ENCODE measurements at places on chromosomes 16 and 17. TPM values are rescaled to one million over a fixed set of nuclear protein-coding genes. Genes with fewer than 3 reads are reported as not detected.

GRCh38 chr17:76345377-76345974, 8.2 kb downstream of the PRPSAP1 start:
- DNase-seq, result no peak

DNA sequence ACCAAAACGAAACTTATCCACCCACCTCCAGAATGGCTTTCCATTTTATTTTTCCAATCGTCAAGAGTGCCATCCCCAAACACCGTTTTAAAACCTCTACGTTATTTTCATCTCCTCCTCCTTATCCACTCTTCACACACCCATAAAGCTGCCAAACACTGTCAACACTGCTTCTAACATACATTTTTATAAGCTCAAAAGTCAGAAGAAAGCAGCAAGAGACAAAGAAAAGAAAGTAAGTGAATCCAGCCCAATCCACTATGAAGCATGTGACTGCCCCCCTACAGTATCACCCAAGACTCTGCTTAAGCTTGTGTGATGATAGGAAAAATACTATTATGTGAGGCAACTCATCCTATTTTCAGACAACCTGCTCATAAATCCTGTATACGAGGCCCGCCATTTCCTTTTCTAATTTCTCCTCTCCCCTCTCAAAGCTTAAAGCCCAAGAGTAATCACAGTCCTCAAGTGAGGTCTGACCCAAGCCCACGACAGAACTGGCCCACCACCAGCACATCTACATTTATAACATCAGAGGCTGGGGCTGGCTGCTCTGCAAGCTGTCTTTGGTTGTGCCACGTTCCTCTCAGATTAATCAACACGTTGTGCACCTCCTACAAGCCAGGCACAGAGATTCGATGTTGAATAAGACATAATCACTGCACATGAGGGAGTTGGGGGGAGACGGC, 16.3 kb downstream of the USP31 start:
- DNase-seq, result peak; percentile 52

The ZNF423 gene
- total RNA-seq, result 0.07 TPM

The DPEP3 gene
- total RNA-seq, result not detected

The ASPHD1 gene
- total RNA-seq, result 2.1 TPM

GRCh38 chr17:3798273-3799180, 2.5 kb downstream of the ITGAE start:
- DNase-seq, result no peak

The NPIPB9 gene
- 0.07 TPM for total RNA-seq

- DNase-seq, result no peak
These were observed 46.6 kb upstream of the RPL38 start for GRCh38 chr17:74156878-74157277.

- DNase-seq, result peak; percentile 76
These were observed 10.9 kb downstream of the COPZ2 start for GRCh38 chr17:48026502-48027321.

GRCh38 chr17:30101686-30102390, 14.8 kb upstream of the NSRP1 start:
- no peak for DNase-seq

DNA sequence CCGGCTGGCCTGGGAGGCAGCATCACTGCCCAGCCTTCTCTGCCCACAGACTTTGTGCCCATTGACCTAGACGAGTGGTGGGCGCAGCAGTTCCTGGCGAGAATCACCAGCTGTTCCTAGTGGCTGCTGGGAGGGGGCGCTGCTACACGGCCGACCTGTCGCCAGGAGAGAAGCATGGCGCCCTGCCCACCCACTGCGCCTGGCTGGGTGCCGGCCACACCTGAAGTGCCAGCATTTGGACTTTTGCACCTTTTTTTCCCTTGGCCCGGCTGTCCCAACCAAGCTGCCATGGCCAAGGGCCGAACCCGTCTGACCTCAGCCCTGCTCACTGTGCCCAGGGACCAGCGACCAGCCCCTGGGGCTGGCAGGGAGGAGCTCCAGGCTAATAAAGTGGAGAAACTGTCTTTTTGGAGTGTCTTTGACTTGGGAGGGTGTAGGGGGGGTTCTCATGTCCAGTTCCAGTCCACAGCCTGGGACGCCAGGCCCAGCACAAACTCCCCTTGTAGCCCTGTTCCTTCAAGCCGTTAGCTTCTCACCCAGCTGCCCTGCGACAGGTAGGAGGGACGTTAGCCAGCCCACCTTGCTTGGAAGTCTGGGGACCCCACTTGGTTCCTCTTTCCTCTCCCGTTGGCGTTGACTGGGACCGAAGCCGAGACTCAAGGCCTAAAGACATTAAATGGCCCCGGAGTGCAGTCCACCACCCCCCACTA, 939 bp upstream of the WDR90 start:
- no peak for DNase-seq

The PCTP gene
- 16.5 TPM for total RNA-seq

DNA sequence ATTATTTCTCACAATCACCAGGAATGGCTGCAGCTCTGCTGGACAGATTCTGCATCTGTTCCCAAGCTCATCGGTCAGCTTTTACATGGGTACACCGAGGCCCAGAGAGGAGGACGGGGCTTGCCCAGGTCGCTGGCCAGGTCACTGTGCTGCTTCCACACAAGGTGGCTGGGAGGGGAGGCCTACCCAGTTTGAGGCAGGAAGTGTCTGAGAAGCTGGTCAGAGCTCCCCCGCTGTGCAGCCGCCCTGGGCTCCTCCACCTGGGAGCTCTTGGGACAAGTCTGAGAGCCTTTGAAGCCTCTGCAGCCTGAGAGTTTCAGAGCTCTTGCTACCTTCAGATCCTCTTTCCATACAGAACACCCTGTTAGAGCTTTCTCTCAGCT, 143.3 kb downstream of the CLEC16A start:
- no peak for DNase-seq

GRCh38 chr17:82107341-82107860, 9.4 kb upstream of the FASN start:
- no peak for DNase-seq

DNA sequence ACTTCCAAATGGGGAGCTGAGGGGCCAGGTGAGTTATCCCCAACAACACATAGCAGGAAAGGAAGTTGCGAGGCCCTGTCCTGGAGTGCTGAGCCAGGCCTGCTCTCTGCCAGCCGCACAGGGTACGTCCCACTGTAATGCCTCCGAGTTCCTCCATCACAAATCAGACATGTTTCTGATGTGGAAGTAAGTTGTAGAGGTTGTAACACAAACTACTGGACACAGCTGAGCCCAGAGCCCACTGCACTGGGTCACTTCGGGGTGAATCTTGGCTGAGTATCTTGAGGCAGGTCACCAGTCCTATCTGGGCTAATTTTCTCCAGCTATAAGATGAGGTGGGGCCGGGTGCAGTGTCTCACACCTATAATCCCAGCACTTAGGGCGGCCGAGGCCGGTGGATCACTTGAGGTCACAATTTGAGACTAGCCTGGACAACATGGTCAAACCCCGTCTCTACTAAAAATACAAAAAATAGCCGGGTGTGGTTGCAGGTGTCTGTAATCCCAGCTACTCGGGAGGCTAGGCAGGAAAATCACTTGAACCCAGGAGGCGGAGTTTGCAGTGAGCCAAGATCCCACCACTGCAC, 100.8 kb upstream of the CDH5 start:
- DNase-seq, result no peak

GRCh38 chr16:23801378-23801777, 34.4 kb upstream of the PRKCB start:
- peak; percentile 44 for DNase-seq

DNA sequence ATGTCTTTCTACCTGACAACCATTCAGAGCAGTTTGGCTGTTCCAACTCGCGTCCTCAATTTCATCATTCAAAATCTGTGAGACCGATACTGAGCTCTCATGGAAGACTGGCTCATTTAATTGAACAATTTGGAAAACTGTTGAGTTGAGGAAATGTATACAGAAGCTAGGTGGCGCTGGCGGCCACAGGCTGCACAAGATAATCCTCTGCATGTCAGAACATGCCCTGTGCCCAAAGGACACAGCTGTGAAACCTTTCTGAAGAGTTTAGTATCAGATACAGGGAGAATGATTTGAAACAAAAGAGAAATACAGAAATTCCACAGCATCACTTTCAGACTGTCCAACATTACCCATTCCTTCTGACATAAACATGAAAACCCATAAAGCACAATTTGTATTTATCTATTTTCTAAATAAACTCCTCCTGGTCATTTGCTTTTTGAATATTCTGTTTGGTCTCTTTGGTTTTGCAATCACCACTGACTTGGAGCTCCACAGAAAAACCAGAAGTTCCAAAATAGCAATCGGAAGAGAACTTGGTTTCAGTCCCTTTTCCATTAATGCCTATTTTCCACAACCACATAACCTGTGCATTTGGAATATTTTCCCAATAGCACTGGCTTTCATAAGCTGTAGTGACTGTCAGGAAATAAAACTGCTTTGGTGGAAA, 192.8 kb downstream of the MAP2K6 start:
- DNase-seq, result peak; percentile 72

The KRT27 gene
- not detected for total RNA-seq

GRCh38 chr17:32519228-32520103, 32.7 kb downstream of the CDK5R1 start:
- DNase-seq, result no peak

The KRTAP9-2 gene
- not detected for total RNA-seq

The CCL14 gene
- not detected for total RNA-seq

The RNF112 gene
- 0.14 TPM for total RNA-seq

Data from foreskin keratinocyte (primary cell).